ENCODE measurements at places on chromosomes 1 and 21.

DNA sequence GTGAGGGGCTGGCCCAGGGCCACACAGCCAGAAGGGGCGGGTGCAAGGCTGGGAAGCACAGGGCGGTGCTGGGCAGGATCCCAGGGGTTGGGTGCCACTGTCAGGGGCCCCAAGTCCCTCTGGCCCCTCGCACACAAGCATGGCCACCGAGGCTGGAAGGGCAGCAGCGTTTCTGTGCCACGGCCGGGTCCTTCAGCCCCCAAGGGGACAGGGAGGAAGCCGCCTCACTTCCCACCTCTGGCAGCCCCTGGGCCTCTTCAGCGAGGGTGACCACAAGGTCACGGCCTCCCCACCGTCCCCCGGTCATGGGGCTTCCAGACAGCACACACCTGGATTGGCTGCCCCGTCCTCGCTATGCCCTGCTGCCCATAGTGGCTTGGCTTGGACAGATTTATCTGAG lies 77.1 kb upstream of the TTC34 start:
- no peak for DNase-seq

DNA sequence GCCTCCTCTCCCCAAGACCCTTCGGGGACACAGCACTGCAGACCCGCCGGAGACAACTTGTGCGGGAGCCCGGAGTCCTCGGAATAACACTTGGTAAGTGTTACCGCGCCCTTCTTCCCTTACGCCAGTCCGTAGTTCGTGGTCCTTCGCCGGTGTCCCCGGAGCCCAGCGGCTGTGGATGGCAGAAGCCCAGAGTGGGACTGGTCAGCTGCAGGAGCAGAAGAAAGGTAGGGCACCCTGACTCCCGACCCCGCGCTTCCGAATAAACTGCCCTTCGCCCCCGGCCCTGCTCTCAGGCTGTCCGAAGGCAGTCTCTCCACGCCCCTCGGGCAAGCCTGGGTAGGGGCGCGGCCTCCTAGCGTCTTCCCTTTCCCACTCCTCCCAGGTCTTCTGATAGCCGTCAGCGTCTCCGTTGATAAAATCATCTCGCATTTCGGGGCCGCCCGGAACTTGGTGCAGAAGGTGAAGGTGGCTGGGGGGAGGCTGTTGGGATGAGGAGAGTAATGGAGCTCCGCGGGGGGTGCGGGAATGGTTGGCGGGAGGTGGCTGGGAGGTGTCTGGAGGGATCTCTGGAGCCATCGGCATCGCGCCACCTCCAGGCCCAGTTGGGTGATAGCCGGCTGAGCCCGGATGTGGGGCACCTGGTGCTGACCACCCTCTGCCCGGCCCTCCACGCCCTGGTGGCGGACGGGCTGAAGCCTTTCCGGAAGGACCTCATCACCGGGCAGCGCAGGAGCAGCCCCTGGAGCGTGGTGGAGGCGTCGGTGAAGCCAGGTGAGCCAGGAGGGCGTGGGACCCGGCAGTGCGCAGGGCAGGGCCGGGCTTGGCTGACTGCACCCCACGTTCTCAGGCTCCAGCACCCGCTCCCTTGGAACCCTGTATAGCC lies 4.3 kb downstream of the RUSC1 start:
- no peak for DNase-seq

GRCh38 chr1:180594723-180595122 lies 36.0 kb downstream of the OVAAL start:
- no peak for DNase-seq

- no peak for DNase-seq
These were observed 53.8 kb upstream of the APP start for GRCh38 chr21:26224366-26224765.

DNA sequence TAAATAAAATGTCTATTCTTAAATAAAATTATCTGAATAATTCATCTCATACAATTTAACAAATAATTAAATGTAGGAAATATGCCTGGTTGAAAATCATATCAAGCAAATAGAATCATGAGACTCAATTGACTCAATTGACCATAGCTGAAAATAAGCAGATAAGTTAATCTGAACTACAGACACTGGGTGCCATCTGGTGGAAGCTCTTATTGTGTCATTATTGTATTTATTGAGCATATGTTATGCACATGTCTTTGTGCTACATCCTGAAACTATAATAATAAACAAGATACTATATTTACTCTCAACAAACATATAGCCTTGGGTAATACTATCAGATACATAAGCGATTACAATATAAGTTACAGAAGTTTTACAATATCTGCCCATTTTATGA lies 41.0 kb downstream of the BRINP3 start:
- DNase-seq: no peak

- DNase-seq: no peak
These were observed 288.8 kb downstream of the DPYD start for GRCh38 chr1:97632075-97632474.

GRCh38 chr1:109161858-109162606 lies 48.1 kb downstream of the ELAPOR1 start:
- DNase-seq: peak; percentile 36

DNA sequence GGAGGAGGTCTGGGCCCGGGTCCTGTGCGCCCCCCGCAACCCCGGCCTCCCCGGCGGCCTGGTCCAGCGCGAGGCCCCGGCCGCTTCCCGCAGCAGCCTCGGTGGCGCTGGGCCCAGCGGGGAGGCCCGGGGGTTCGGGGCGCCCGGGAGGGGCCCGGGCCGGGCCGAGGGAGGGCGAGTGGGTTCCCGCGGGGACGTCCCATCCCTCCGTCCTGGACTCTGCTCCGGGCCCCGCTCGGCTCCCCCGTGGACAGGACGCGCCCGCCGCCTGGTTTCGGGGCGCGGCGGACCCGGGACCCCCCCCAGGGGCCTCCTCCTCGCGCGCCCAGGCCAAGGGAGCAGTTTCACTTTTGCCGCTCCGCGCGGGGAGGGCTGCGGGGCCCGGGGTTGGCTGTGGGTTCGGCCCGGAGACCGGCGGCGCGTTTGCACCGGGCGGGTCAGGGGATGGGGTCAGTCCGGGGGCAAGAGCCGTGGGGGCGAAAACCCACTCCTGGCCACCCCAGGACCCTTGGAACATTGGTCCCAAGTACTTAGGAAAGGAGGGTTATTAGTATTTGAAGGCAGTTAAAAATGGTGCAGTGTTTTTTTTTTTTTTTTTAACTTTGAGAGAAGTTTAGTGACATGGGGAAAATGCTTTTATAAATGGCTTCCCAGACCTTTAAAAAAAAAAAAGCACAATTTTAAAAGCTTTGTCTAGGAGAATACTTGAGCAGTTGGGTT lies 677 bp downstream of the AGPAT3 start:
- DNase-seq: peak; percentile 42

- DNase-seq: no peak
These were observed 31.2 kb upstream of the LAPTM5 start for GRCh38 chr1:30788580-30789387.

GRCh38 chr1:27646676-27647075 lies 11.7 kb upstream of the FGR start:
- DNase-seq: no peak

- no peak for DNase-seq
These were observed 122.0 kb downstream of the LACTBL1 start for GRCh38 chr1:22850681-22851080.

DNA sequence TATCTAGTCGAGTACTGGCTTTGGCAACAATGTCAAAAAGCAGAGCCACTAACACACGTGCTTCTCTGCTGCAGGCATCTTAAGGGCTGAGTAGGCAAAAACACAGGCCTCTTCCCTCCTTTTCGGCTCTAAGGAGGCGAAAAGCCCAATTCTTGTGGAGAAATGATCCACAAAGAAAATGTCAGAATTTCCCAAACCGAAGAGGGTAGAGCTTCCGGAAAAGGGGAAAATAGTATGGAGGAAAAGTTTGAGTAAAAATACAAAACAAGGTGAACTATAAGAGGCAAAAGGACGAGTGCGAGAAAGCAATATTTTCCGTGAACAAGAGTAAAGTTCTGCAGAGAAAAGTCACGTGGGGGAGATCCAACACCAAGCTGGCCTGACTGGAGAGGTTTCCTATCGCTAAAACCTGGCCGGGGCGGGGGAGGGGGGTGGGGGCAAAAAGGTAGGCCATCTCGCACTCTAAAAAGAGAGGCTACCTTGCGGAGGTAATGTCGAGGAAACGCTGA lies 551 bp downstream of the ZRANB2 start:
- peak; percentile 11 for DNase-seq

GRCh38 chr21:28074676-28075075 lies 918.0 kb downstream of the LTN1 start:
- DNase-seq: no peak

- peak; percentile 39 for DNase-seq
These were observed 2.7 kb downstream of the IL10RB start for GRCh38 chr21:33268737-33269441.

GRCh38 chr1:183600136-183600535 lies 9.9 kb upstream of the NCF2 start:
- no peak for DNase-seq

DNA sequence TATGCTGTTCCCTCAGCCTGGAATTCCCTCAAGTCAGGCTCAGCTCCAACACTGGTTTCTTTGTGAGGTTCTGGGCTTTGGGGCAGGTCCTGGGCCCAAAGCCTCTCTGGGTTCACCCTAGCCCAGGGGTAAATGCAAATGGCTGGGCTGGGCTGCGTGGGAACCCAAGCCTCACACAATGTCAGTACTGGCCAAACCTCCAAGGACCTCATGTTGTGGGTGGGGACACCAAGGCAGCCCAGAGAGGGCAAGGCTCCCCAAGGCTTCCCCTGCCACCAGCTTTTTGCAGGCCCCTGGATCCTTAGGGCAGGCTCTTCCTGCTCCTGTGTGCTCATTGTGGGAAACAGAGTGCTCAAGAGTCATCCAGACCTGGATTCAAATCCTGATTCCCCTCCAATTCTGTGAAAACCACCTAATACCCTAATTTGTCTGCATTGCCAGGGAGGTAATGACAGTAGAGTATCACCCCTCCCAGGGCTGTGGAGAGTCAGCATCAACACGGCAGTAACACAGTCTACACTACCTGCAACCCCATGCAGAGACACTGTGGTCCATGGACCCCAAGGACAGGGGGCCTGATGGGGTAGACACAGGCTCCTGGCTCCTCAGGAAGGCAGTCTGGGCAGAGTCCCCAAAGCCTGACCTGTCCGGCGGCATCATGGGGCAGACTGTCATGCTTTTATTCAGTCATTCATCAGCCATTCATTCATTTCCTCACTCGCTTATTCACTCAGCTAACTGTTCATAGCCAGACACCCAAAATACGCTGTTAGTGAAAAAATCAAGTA lies 85.7 kb downstream of the DMRTB1 start:
- no peak for DNase-seq

- no peak for DNase-seq
These were observed 633 bp upstream of the CTPS1 start for GRCh38 chr1:40978886-40979240.

DNA sequence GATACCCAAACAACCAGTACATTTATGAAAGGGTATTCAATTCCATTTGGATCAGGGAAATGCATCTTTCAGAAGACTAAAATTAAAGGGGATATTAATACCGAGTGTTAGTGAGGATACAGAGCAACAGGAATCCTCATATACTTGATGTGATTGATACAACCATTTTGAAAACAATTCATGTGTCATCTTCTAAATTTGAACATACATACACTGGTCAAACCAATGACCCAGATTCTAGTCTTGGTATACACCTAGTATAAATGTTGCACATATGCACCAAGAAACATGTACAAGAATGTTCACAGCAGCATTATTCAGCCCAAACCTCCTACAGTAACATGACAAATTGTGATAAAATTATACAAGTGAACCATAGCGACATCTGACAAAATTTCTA lies 58.6 kb downstream of the ZNF644 start:
- DNase-seq: no peak

DNA sequence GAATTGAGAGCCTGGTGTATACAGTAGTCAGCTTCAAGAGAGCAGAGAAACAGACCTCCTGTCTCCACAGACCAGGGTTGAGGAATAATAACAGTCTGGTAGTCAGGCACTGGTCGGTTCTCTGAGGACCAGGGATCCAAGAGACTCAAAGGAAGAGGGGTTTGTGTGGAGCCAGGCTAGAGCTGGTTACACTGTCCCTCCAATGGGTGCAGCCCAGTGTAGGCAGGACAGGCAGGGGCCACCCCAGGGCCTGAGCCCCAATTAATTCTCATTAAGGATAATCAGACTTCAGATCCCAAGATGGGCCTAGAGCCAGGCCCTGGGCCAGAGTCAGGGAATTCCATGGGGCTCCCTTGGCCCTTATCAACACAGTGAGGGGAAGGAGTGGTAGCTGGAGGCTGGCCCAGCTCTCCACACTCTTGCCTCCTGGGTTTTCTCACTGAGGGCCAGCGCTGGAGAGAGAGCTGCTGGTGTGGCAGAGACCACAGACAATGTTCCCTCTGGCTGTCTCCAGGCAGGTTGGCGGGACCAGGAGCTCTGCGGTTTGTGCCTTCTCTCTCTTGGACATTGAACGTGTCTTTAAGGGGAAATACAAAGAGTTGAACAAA lies 9.1 kb downstream of the SEMA4A start:
- no peak for DNase-seq

- no peak for DNase-seq
These were observed 293.6 kb downstream of the HLX start for GRCh38 chr1:221172841-221173240.

GRCh38 chr1:41110736-41111135 lies 89.2 kb upstream of the SLFNL1 start:
- DNase-seq: no peak
